ENCODE measurements at places on chromosomes 2 and 18.

DNA sequence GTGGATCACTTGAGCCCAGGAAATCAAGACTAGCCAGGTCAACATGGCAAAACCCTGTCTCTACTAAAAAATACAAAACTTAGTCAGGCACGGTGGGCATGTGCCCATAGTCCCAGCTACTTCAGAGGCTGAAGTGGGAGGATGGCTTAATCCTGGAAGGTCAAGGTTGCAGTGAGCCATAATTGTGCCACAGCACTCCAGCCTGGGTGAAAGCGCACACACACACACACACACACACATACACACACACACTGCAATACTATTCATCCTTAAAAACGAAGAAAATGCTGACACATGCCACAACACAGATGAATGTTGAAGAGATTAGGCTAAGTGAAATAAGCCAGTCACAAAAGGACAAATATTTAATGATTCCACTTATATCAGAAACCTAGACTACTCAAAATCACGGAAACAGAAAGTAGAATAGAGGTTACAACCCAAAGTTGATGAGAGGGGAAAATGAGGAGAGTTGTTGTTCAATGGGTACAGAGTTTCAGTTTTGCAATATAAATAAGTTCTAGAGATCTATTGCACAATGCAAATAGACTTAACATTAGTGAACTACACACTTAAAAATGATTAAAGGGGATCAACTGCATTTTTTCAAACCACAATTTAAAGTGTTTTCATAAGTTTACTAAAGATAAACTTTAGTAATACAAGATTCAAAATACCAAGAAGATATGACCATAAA, 114.5 kb downstream of the USP34 start:
- no peak for DNase-seq

DNA sequence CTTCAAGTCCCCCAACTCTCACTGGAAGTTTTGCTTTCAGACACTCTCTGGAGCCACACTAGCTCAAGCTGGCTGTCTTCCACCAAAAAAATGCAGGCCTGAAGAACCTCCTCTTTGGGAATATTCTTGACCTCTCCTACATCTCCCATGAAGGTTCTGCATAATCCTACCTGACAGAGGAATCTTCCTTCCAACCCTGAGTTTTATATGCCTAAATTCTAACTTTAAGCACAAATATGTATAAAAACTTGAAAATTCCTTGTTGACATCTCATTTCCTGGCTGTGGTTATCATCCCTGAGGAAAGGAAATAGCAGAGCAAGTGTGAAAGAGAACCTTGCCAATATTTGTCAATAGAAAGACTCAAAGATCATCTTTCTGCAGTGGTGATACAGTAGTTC, 249.0 kb downstream of the LPIN1 start:
- DNase-seq = no peak

DNA sequence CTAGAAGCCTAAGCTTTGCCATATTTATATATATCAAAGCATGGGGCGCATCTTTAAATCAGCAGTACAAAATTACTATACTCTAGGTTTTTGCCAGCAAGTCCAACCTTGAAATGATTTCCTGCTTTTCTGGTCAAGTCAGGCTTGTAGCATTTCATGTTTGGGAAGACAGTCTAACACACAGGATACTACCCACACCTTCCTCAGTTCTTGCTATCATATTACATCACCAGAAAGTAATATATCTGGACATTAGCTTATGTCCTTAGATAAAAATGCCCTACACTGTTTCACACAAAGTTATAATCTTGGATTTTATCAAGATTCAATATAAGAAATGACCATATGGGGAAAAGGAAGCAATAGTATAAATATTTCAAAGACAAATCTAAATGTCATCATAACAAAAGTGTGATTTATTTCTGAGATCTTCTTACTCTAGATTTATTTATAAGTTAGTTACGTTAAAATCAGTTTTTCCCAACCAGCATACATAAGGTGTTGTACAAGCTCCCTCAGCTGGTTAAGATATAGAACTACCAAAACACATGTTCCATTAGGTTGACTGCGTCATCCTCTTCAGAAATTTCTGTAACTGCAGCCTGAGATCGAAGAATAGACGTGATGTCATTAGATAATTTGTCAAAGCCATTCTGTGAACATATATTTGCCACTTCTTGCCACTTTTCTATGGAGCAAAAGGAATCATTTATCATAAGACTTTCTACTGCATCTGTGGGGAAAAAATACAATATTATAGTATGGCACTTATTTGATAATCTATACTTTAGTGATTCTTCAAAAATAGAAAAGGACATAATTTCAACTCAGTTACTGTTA, 56.6 kb downstream of the CLHC1 start:
- DNase-seq = no peak

DNA sequence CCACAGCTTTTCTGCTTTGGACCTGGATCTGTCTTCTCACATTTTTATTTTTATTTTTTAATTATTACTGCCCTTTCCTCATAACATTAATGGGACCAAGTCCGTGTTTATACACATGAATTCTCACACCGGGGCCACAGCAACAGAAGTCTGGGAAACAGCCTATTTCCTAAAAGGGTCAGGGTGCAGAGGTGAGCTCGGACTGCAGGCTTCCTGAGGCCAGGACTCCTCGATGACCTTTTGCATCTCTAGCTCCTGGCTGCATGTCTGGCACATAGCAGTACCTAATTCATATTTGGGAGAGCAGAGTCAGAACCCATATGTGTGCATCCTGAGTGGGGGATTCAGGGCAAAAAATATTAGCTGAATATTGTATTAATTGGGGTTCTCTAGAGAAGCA, 9.6 kb upstream of the RAB31 start:
- DNase-seq = no peak

DNA sequence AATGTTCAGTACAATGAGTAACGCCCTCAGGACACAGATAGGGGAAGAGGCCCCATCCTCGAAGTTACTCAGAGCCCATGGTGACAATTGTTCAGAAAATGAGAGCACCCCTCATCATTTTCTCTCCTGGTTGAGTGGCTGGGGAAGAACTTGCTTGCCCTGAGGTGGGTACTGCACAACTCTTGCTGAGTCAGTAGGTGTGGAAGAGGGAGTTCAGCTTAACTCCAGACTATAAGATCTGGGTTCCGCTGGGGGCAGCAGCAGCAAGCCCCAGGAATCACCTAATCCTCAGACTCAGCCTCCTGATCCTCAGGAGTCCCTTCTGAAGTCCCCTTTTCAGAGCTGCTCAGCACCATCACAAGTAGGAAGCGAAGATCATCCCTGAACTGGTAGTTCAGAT, 123.7 kb downstream of the PIEZO2 start:
- no peak for DNase-seq

DNA sequence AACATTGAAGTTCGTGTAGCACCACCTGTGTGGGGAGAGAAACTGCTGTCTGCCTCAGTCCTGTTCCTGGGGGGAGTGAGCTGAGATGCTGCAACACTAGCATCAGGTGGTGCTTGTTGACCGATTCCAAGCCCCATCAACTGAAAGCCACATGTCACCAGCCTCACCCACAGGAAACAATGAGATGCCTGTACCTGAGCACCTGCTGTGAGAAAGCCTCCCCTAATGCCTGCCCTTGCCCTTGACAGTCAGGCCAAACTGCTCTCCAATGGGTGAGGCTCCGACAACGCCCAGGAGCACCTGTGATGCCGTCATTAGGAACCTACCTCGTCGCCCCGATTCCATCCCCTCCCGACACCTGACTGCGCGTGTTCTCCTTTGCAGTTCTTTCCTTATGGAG, 104.6 kb downstream of the SMC6 start:
- no peak for DNase-seq

DNA sequence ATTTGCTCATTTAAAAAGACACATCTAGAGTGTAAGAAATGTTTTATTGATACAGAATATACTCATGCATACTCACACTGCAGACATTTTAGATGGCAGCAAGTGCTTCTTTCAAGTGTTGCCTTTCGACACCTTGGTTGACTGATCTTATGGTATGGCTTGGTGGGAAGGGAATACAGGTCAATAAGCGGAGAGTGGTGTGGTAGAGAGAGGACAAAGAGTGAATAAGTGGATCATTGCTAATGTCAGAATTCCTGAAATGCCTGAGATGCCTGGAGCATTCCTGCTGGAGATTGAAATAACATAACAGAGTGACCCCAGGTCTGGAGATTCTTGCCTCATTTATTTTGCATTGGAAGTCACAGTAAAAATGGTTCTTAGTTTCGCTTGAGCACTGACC, 76.7 kb downstream of the RND3 start:
- DNase-seq = no peak

GRCh38 chr2:70247364-70248180, 856 bp downstream of the TIA1 start:
- no peak for DNase-seq

DNA sequence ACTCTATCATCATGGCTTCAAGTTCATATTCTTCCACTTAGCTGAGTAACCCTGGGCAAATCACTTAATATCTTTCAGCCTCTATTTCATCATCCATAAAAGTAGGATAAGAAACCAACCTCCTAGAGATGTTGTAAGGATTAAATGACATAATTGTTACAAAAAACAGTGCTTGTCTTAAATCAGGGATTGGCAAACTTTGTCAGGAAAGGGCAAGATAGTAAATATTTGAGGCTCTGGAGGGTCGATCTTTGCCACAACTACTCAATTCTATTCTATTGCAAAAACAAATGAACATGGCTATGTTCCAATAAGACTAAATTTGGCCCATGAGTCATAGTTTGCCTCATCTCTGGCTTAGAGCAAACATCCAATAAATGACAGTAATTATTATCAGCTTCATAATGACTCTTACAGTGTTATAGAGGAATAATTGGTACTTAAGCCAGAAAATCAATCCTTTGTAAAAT, 184.7 kb downstream of the SATB2 start:
- no peak for DNase-seq

DNA sequence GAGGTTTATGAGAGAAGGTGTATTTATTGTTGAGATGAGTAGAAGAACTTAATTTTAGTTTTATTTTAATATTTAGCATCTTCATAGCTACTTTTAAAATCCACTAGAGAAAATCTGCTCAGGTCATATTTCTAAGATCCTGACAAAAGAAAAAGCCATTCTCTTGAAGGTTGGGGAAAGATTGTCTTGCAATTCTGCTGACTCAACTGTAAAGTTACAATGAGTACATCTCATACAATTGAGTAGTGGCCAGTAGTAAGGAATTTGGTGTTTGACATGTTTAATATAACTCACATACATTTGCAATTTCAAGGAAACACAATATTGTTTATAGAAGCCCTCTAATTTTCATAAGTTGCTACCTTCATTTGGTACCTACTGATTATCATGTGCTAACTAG, 344.5 kb downstream of the LRRTM1 start:
- DNase-seq = no peak

DNA sequence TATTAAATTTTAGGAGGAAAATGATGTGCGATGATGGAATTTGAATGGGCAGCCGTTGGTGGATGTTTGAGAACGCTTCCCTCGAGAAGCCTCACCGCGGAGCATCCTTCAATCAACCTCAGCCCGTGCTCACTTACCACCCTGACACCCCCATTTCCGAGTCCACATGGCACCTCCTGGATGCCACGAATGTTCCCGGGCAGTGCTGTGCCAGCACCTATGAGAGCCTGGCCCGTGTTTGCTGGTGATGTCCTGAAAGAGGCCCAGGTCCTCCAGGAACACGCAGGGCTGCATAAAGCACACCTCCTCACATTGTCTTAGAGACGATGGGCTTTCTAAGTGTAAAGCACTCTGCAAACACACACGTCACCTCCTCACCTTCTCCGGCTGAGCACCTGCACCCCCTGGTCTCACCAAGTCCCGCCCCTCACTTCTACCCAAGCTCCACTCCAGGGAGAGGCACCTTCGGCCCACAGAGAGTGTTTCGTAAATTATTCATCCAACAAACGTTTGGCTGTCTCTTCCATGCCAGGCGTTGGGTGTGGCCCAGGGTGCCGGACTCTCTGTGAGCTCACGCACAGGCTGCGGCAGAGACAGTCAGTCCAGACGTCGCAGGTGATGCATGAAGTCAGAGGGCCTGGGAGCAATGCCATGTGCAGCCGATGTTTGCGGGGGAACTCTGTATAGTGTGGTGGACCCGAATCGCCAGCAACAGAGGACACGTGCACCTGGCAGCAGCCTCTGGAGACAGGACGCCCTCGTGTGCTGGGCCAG, 150.0 kb downstream of the TPO start:
- DNase-seq = no peak
